Suppressor macrophage (primary cell): ENCODE measurements at places on chromosomes 12 and 14.

- peak; percentile 66 for DNase-seq
Measured at GRCh38 chr12:42255221-42255865, 17.3 kb upstream of the YAF2 start.

DNA sequence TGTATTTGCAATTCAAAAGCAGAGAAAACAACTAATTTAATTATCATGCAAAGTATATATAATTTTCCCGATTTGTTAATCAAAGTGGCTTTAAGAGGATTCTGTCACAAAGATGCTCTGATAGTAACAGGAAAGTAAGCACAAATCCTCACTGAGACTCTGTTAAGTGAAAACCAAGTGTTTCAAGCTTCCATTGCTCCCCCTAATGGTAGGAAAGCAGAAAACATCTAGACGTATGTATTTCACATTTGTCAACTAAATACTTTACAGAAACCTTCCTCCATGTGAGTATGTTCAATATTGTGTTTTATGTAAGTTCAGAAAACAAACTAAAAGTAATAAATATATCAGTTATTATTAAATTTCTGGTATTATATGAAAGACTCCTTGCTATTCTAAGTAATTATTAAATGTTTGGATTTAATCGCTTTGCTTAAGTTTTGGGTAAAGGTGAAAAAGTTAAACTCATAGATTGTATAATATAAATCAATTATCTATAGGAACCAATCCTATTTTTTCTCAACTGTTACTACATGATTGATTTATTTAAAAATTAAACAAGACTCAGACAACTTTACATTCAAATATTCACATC, 1.5 kb upstream of the NTS start:
- DNase-seq = peak; percentile 43

DNA sequence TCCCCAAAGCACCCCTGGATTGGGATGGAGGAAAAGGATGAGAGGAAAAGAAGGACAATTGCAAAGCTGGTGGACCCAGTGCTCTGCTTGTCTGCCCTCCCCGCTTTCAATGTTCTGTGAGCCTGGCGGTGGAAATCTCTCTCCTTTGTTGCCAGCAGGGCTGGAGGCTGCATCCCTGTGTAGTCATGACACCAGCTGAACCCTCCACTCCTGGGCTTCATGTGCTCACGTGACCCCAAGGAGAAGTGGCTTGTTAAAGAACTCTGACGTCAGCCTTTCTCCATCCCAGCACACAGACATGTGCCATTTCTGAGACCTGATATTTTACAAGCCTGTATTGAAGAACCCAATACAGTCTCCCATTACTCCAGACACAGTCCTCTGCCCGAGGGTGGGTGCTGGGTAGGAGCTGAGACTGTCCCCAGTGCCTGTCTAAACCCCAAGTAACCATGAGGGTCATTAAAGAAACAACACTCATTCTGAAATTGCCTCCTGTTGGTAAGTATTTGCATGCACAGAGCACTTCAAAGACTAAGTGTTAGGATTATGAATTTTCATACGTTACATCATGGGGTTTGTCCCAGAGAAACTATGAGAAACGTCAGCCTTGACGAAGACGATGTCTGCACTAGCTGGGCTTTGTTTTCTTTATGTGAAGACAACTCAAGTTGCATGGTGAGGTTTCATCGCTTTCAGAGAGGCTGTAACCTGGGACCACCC, 21.7 kb downstream of the GALNT16 start:
- peak; percentile 25 for DNase-seq

GRCh38 chr12:3973269-3973884, 100.2 kb upstream of the PARP11 start:
- DNase-seq = no peak

DNA sequence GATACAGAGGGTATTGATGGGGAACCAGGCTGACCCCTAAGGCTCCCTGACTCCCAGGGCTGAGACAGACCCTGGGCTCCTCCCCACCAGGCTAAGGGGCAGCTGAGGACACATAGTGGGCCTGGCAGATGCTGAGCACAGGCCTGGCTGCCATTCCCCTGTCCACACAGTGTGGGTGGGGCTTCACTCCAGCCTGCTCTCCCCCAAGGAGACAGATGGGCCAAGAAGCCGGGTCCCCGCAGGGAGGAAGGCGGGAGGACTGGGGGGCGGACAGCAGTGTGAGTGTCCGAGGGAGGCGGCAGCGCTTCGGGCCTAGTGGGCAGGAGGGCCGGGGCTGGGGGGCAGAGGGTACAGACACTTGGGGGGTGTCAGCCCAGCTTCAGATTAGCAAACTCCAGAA, 32.0 kb downstream of the RFLNA start:
- DNase-seq = no peak

DNA sequence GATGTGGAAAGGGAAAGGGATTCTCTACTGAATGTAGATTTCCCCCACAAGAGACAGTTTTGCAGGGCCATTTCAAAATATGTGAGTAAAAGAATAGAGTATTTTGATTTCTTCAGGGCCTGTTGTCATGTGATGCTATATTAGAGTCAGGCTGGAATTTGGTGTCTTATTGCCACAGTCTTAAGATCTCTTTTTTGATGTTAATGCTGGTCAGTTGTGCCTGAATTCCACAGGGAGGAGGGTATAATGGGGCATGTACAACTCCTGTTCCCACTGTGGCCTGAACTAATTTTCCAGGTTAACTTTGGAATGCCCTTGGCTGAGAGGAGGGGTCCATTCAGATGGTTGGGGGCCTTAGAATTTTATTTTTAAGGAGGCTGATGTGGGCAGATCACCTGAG, 111.0 kb upstream of the MAX start:
- no peak for DNase-seq

GRCh38 chr12:93704122-93704521, 26.9 kb downstream of the CRADD start:
- DNase-seq = no peak

GRCh38 chr14:102215576-102216250, 76.0 kb downstream of the WDR20 start:
- DNase-seq = peak; percentile 71

- DNase-seq = no peak
Measured at GRCh38 chr14:66268802-66269334, 217.3 kb upstream of the CCDC196 start.

DNA sequence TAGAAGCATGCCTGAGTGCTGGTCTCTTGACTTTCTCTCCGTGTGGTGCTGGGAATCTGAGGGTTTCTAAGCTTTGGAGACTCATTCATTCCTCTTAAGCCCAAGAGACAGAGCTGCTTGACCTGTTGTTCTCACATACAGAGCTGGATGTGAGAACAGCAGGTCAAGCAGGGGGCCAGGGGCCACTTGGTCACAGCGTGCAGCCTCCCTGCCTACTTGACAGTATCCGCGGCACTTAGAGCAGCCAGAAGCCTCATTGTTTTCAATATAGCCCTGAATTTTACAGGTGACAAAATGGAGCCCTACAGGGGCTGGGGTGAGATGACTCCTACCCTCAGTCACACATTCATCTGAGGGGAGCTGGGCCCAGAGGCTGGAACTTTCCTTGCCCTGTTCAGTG, 88.9 kb downstream of the ESRRB start:
- DNase-seq = no peak

DNA sequence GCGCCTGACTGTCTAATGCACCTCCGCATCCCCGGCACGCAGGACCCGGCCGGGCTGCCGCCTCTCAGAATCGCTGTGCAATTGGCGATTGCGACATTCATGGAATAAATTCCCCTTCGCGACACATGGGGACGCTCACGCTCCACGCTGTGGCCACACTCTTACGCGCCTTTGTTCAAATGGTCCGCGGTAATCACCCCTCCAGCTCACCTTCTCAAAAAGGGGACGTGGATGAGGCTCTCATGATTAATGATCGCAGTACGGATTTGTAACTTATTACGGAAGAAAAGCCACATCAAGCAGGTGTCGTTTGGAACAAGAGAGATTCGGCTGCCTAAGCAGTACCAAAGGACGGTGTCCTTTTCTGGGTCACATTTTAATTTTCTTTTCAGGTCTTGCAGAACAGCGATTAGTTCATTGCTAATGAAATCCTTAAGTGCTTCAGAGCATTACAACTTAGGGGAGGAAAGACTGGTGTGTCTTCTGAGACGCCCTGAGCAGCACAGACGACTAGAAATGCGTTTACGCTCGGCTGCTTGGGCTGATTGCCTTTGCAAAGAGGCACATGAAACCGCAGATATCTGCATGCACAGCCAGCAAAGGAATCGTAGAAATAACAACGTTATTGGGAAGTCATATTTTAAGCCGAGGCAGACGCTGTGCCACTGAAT, 37.3 kb upstream of the ADGRD1 start:
- DNase-seq = peak; percentile 88
